Stimulated activated CD4-positive, alpha-beta T cell treated with anti-CD3 and anti-CD28 coated beads, TNF-alpha, amount 100 ng/mL, for 1 hour (primary cell): ENCODE measurements at places on chromosomes 13 and 19.
A peak's percentile ranks its signal among the peaks of the same experiment; 100 is the strongest.

DNA sequence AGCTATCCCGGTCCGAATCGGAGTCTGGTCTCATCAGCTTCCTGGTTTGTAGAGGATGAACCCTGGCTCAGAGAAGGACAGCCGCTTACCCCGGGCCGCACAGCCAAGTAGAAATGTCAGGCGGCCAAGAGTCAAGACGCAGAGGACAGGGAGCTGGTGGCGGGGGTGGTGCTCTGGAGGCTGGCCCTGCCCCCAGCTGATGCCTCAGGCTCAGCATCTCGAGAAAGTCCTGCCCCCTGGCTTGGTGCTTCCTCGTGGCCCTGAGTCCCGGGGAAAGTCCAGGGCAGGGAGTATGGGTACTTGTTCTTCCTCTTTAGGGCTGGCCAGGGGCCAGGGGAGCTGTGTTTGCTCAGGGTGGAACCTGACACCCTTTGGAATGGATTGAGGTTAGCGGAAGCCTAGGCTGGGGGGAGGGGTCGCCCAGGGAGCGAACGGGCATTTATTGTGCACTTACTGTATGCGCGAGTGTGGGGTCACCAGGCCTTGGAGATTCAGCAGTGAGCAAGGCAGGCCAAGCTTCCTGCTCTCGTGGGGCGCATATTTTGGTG lies 2.2 kb downstream of the TJP3 start:
- no peak for DNase-seq

DNA sequence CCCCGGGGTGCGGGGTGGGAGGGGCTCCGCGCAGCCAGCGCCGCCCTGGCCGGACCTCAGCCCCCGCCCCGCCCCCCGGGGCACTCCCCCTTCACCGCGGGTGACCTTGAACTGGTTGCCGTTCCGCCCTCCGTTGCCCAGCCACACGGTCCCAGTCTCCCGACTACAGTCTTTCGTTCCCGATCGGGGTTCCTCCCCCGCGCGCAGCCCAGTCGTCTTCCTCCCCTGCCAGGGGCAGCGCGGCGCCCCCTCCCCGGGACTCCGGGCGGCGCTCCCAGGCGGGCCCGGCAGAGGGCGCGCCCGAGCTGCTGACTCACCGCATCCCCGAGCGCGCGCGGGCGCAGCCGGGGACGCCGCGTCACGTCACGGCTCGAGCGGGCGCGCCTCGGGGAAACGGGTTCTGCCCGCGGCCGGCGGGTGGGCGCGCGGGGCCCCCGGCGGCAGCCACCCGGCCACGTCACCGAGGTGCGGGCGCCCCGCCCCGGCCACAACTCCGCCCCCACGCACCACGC lies 459 bp downstream of the MIDN start:
- peak; percentile 75 for DNase-seq

GRCh38 chr13:112839356-112840105 lies 129.5 kb upstream of the MCF2L start:
- DNase-seq: no peak

DNA sequence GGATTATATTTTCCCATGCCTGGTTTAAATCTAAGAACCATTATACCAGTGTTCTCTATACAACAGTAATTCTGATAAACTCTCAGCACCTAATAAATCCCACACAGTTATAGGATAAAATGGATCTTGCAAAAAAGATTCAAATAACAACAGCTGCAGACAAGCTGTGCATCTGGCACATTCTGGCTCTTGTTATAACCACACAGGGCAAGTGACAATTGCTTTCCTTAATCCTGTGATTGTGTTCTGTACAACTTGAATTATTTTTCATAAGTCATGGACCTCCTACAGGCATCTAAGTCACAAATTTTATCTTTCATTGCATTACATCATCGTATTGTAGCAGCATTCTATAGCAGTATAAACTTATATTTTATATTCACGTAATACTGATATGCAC lies 948.3 kb downstream of the SLITRK1 start:
- no peak for DNase-seq

DNA sequence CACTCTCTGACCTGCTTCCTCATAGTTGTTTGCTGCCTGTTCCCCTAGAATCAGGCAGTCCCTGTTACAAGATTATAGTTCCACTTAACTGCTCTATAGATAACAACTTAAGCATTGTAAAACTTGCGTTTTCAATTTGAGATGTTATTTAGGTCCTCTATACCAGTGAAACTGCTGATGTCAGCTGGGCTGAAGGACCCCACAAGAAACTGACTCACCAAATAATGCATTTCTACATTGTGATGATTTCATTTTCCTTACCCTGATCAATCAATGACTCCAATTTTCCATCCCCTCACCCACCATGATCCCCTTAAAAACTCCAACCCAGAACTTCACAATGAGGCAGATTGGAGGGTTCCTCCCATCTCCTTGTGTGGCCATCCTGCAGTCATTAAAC lies 280.7 kb downstream of the SLITRK1 start:
- no peak for DNase-seq

GRCh38 chr13:97250560-97250959 lies 28.4 kb downstream of the MBNL2 start:
- DNase-seq: no peak

GRCh38 chr19:42606660-42607351 lies 12.1 kb upstream of the CEACAM8 start:
- peak; percentile 16 for DNase-seq

DNA sequence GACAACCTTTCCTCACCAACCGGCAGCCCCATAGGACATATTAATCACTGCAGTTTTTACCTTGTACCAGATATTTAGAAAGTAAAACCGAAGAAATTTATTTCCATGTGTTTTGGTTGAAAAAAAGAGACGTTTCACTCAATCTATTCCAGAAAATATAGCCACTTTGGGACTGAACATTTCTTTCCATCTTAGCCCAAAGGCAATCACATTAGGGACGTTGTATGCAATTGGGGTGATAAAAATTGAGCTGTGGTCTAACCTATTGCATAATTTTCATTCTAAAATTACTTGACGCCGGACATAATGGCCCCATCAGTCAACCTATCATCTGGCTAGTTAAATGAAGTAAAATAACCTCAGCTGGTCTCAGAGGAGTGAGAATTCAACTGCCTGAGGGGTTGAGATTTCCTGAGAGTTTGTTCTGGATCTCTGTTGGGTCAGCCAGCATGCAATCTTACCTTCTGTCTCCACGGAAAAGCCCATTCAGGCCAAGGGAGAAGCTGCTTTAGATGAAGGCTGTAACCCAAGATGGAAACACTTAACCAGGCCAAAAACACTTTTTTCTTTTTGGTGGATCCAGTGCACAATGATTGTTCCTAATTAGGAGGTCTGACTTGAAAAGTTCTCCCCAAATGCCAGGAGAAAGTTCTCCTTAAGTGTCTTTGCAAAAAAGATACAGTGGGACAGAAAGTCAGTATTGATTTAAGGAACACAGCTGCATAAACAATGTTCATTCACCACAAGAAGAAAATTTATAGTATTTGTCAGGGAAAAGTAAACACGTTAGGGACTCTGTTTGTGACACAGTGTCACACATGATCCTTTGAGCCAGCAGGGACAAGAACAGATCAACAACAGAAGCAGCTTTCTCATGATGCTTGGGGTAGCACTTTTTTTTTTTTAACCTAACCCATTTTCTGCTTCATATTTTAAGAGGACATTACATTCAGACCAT lies 34.1 kb downstream of the DLEU7 start:
- no peak for DNase-seq

GRCh38 chr19:13986348-13986904 lies 19.7 kb downstream of the RFX1 start:
- peak; percentile 99 for DNase-seq

DNA sequence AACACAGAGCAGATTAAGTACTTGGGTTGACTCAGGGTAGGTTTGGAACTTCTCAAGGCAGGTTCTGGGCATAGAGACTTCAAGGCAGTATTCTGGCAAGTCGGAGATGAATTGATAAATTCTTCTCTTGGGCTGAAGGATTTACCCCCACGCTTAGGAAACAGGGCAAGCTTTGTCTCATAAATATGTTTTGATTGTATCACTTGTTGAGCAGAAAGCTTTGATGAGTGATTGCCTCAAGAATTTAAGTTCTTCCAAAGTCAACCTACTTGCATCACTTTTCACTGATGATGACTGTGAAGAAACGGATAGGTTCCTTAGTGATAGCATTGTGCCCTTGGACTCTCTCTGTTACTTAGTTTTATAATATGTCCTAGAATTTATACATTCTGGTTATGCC lies 258.6 kb upstream of the DACH1 start:
- DNase-seq: no peak

GRCh38 chr13:37984357-37984756 lies 114.8 kb upstream of the TRPC4 start:
- DNase-seq: no peak

- no peak for DNase-seq
These were observed 4.5 kb downstream of the NTN5 start for GRCh38 chr19:48668332-48668731.

GRCh38 chr19:16449330-16449961 lies 22.3 kb downstream of the EPS15L1 start:
- DNase-seq: no peak

GRCh38 chr13:42524487-42525034 lies 49.4 kb upstream of the TNFSF11 start:
- no peak for DNase-seq

- DNase-seq: no peak
These were observed 2.6 kb downstream of the FGF9 start for GRCh38 chr13:21673539-21673788.

GRCh38 chr19:55418185-55418584 lies 10.6 kb upstream of the UBE2S start:
- DNase-seq: no peak

- no peak for DNase-seq
These were observed at the start of gene IZUMO1 for GRCh38 chr19:48746738-48747575. Gene IZUMO1, minus strand, starts transcription at chr19:48746909. Its CDS starts 1,050 bp downstream, at chr19:48745859.

DNA sequence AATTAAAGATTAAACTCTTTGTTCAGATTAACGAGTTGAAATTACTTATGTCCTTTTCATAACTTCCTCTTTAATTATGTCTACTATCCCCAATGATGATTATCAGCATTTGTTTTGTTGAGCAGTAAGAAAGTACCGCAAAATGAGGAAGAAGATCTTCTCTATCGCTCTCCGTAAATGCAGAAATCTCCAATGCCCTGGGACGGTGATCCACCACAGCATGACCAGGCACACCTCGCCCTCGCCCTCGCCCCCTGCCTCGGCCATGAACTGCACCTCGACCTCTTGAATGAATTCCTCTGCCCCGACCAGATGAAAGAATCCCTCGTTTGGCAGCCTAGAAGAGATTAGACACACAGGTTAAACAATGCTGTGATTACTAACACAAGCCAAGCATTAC lies 69.1 kb downstream of the RBM26 start:
- DNase-seq: no peak

DNA sequence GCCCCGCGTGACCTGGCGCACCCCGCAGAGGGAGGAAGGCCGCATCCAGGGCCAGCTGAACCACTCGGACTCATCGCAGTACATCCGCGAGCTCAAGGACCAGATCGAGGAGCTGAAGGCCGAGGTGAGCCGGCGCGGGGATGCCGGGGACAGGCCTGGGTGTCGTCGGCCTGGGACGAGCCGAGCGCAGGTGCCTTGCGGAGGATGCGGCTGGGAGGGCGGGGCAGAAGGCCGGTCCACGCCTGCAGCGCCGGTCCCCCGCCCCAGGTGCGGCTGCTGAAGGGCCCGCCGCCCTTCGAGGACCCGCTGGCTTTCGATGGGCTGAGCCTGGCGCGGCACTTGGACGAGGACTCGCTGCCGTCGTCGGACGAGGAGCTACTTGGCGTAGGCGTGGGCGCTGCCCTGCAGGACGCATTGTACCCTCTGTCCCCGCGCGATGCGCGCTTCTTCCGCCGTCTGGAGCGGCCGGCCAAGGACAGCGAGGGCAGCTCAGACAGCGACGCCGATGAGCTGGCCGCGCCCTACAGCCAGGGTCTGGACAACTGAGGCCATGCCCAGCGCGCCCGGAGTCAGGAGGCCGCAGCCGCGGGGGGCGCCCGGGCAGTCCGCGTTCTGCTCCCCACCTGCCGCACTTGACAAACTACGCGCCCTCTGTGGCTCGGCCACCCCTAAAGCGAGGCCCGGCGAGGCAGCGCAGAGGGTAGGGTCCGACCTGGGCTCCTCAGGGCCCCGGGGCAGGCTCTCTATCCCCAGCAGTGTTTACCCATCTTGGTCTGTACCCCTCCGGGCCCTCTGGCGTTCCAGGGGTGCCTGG lies 10.8 kb downstream of the PRR36 start:
- no peak for DNase-seq

- no peak for DNase-seq
These were observed 209.5 kb upstream of the IPO5 start for GRCh38 chr13:97743938-97744337.
